H9 (cell line): ENCODE measurements at places on chromosomes 1 and 21. TPM values are rescaled to one million over a fixed set of nuclear protein-coding genes. Genes with fewer than 3 reads are reported as not detected.

The OR2L3 gene
- total RNA-seq: not detected in 2 replicates

The SV2A gene
- 42.4 and 44.4 TPM in 2 replicates for total RNA-seq

The POFUT2 gene
- 32.1 and 34.8 TPM in 2 replicates for total RNA-seq

The VHLL gene
- total RNA-seq: not detected in 2 replicates

The PAPPA2 gene
- total RNA-seq: 0.75 and 0.81 TPM in 2 replicates

The LCE1F gene
- not detected in 2 replicates for total RNA-seq

The TEX38 gene
- not detected in 2 replicates for total RNA-seq

The S100A3 gene
- not detected in 2 replicates for total RNA-seq

DNA sequence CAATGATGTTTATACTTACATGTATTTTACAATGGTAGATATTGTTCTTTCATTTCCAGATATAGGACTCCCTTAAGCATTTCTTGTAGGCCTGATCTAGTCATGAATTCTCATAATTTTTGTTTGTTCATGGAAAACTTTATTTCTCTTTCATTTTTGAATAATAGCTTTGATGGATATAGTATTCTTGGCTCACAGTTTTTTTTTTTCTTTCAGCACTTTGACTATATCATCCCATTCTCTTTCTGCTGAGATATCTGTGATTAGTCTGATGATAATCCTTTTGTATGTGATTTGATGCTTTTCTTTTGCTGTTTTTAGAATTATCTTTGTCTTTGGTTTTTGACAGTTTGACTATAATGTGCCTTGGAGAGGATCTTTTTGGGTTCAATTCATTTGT lies 24.1 kb upstream of the CHODL start:
- H3K27me3 ChIP-seq: no peaks in the 10 kb centered on the region
- no peak overlapping the region for H3K27ac ChIP-seq
- no peaks in the 10 kb centered on the region; the same call in 1 of the 2 replicates for H3K4me1 ChIP-seq
- DNase-seq: no peak

DNA sequence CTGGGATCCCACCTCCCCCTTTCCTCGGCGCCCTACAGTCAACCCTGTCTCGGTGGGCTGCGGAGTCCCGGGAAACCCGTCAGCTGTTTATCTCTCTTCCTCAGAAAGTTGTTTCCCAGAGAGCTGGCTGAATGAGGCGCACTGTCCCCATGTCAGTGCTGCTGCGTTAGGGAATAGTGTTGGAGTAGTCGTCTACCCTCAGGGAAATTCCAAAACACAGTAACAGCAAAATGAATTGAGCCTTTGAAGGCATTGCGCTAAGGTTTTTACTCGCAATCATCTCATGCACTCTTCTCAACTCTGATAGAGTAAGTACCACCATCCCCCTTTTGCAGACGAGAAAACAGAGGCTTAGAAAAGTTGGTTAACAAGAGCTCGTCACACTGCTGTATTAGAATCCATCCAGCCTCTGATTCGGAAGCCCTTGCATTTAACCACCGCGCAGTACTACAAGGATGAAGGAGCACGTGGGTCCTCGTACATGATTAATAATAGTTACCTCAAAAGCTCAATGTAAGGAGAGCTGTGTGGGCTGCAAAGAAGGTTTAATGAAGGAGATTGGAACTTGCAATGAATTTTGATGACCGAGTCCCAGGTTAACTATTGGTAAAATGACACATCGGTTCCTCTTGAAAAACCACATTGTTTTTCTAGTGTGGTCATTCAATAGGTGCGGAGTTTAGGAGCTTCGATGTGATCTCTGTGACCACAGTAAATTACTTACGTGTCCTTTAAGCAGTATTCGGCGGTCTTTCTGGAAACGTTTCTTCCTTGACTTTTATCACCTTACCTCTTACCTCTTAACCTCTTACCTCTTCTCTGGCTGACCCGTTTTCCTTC lies 788 bp upstream of the EDEM3 start:
- H3K36me3 ChIP-seq: no peaks in the 10 kb centered on the region
- H3K4me3 ChIP-seq: peak overlapping the region; percentile 90
- H3K27ac ChIP-seq: no peak overlapping the region

DNA sequence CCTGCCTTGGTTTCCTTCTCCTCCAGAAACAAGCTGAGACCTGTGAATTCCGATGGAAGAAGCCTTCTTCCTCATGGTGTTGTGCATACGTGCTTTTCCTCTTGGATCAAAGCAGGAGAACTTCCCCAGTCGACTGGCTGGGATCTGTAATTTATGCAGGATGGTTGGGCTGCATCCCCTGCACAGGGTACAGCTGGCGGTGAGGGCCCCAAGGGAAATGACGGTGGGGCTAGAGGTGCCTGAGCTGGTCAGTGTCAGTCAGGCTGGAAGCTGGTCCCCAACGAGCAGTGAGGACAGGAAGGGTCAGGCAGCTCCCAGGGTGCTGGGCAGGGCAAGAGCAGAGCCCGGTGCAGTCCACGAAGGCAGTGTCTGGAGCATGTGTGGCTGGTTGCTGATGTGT lies 106.7 kb downstream of the CNIH3 start:
- H3K36me3 ChIP-seq: no peaks in the 10 kb centered on the region
- H3K4me3 ChIP-seq: no peak overlapping the region
- no peak for DNase-seq
- H3K27ac ChIP-seq: no peak overlapping the region

DNA sequence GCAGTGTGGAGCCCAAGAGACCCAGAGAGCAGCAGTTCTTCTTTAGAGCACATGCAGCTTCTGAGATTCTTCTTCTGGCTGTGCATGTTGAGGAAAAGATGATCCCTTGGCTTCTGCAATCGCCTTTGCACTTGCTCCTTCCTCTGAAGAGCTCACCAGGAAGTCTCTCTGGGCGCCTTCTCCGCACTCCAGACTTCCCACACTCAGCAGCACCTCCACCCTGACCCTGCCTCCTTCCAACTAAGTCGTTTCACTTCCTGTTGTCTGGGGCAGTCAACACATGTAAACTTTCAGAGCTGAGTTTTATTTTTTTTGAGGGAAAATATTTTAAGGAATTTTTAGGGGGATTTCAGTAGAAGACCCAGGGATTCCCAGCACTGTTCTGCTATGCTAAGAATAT lies 73.4 kb upstream of the F3 start:
- peaks cover 5% of the 10 kb centered on the region for H3K36me3 ChIP-seq
- H3K4me1 ChIP-seq: peaks cover 2% of the 10 kb centered on the region; the same call in 1 of the 2 replicates
- no peaks in the 10 kb centered on the region for H3K27me3 ChIP-seq
- DNase-seq: no peak

DNA sequence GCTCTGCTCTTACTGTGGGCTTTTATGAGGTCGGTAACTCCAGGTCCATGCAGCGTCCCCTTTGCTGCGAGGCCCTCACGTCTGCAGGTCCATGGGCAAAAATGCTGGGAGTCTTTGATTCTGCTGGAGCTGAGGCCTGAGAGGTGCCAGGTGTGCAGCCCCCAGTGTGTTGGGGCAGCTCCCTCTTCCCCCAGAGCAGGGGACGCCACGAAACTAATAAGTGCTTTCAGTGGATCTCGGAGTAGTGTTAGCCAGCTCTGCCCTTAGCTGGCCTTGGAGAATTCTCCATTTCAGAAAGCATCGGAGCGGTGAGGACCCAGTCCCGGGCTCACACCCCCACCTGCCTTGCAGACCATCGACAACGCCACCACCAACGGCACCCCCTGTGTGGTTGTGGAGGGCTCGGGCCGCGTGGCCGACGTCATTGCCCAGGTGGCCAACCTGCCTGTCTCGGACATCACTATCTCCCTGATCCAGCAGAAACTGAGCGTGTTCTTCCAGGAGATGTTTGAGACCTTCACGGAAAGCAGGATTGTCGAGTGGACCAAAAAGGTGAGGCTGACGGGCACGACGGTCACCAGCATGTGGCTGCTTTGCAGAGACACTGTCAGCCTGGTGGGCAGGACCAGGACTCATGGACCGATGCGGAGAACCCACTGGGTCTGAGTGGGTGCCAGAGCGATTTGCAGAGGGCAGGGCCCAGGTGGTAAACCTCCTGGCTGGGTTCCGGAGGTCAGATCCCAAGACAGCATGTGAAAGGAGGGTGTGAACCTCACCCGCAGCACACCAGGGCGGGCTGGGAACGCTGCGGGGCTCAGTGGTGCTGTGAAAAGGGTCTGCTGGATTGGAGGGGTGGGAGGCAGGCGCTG lies 25.5 kb downstream of the TRPM2 start:
- no peak overlapping the region for H3K27ac ChIP-seq
- H3K27me3 ChIP-seq: no peaks in the 10 kb centered on the region
- no peak for DNase-seq

DNA sequence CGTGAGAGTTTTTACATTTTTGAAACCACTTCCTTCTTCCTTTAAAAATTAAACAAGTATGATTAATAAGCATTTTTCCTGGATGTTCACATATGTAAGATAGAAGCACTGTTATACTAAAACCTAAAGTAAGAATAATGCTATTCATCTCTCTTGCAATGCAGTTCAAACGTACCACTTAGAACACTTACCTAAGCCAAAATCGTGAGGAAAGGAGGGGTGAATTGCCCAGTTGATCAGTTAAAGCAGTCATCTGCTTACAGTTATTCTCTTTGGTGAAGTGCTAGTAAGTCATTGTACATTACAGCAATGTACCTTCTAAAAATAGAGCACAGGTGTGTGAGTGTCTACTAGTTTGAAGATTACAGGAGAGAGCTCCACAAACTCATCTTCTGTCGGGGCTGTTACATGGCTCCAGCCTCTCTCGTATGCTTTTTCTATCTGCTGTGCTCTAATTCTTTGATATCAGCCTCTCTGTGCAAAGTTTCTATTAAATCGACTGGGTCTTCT lies 3.4 kb downstream of the NCAM2 start:
- no peak overlapping the region for H3K27ac ChIP-seq
- no peaks in the 10 kb centered on the region for H3K36me3 ChIP-seq
- no peak overlapping the region for H3K4me3 ChIP-seq

- no peak overlapping the region for H3K4me3 ChIP-seq
- H3K27me3 ChIP-seq: no peaks in the 10 kb centered on the region; the same call in 1 of the 2 replicates
- H3K27ac ChIP-seq: no peak overlapping the region
- no peak for DNase-seq
- no peaks in the 10 kb centered on the region for H3K36me3 ChIP-seq
Observed at GRCh38 chr1:47491341-47491753, 53.5 kb downstream of the FOXD2 start.

GRCh38 chr21:29413683-29414082 lies 115.0 kb downstream of the BACH1 start:
- no peaks in the 10 kb centered on the region; the same call in 1 of the 3 replicates for H3K36me3 ChIP-seq
- no peak overlapping the region for H3K4me3 ChIP-seq

GRCh38 chr21:38712071-38712470 lies 93.7 kb upstream of the ETS2 start:
- H3K27ac ChIP-seq: no peak overlapping the region
- peak; percentile 78 for DNase-seq
- H3K36me3 ChIP-seq: peaks cover 7% of the 10 kb centered on the region; the same call in 2 of the 3 replicates
- no peaks in the 10 kb centered on the region for H3K27me3 ChIP-seq
- H3K4me3 ChIP-seq: no peak overlapping the region
- H3K4me1 ChIP-seq: no peaks in the 10 kb centered on the region

GRCh38 chr1:6911021-6911941 lies 126.0 kb downstream of the CAMTA1 start:
- H3K27me3 ChIP-seq: no peaks in the 10 kb centered on the region
- peaks cover 10% of the 10 kb centered on the region; the same call in 1 of the 2 replicates for H3K4me1 ChIP-seq
- peak; percentile 23 for DNase-seq
- no peak overlapping the region for H3K4me3 ChIP-seq
- no peak overlapping the region for H3K27ac ChIP-seq
- H3K36me3 ChIP-seq: peaks cover 7% of the 10 kb centered on the region

DNA sequence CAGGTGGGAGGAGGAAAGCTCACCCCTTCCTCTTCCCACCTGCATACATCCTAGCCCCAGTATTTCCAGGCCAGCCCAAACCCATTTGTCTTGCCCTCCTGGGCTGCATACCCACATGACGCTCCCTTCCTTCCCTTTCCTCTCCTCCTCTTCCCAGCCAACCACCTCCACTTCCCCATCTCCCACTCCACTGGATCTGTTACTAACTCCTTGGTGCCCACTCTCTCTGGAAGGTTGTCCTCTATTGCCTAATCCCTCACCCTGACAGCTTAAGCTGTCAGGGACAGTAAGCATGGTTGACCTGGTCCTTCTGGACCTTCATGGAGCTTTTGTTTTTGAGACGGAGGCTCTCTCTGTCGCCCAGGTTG lies 23.0 kb upstream of the SYNC start:
- H3K4me3 ChIP-seq: no peak overlapping the region
- H3K27ac ChIP-seq: no peak overlapping the region
- no peaks in the 10 kb centered on the region; the same call in 1 of the 2 replicates for H3K4me1 ChIP-seq
- H3K36me3 ChIP-seq: no peaks in the 10 kb centered on the region
- DNase-seq: no peak

DNA sequence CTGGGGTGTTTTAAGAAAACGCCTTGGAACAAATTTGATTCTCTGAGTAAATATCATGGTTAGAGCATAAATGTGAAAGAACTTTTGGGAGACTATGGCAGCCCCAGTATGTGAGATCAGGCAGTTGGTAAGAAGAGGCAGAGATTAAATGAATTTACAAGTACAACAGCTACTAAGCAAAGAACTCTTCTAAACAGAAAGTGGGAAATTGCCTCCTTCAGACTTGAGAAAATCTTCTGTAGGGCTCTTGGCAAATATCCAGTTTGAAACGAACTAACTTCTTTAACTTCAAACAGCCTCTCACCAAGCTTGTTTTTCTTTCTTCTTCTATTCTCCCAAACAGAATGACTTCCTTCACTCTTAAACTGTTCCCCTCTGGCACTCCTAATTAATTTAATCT lies 337.7 kb downstream of the SIPA1L2 start:
- H3K27ac ChIP-seq: no peak overlapping the region
- no peaks in the 10 kb centered on the region for H3K4me1 ChIP-seq
- no peaks in the 10 kb centered on the region for H3K27me3 ChIP-seq
- no peak for DNase-seq

- no peaks in the 10 kb centered on the region for H3K36me3 ChIP-seq
- no peaks in the 10 kb centered on the region for H3K27me3 ChIP-seq
- DNase-seq: no peak
- H3K27ac ChIP-seq: no peak overlapping the region
- no peak overlapping the region for H3K4me3 ChIP-seq
Observed at GRCh38 chr1:60903591-60903990, 178.8 kb upstream of the NFIA start.

GRCh38 chr1:43901196-43901961 lies 32.2 kb upstream of the ARTN start:
- H3K36me3 ChIP-seq: peaks cover 2% of the 10 kb centered on the region; the same call in 2 of the 3 replicates
- H3K4me3 ChIP-seq: no peak overlapping the region
- no peaks in the 10 kb centered on the region for H3K27me3 ChIP-seq

- DNase-seq: no peak
- no peaks in the 10 kb centered on the region for H3K27me3 ChIP-seq
Observed at GRCh38 chr1:28123461-28123961, 35.1 kb upstream of the EYA3 start.

GRCh38 chr1:119387858-119388257 lies 19.3 kb downstream of the HAO2 start:
- peak; percentile 35 for DNase-seq
- peaks cover 7% of the 10 kb centered on the region; the same call in 1 of the 2 replicates for H3K4me1 ChIP-seq
- H3K27ac ChIP-seq: no peak overlapping the region
- H3K36me3 ChIP-seq: no peaks in the 10 kb centered on the region
- H3K4me3 ChIP-seq: no peak overlapping the region

GRCh38 chr1:83546874-83547273 lies 452.1 kb downstream of the TTLL7 start:
- H3K27me3 ChIP-seq: no peaks in the 10 kb centered on the region
- no peak overlapping the region for H3K27ac ChIP-seq
- H3K4me3 ChIP-seq: no peak overlapping the region
- H3K4me1 ChIP-seq: no peaks in the 10 kb centered on the region; the same call in 1 of the 2 replicates
- H3K36me3 ChIP-seq: no peaks in the 10 kb centered on the region
- DNase-seq: no peak

GRCh38 chr1:26359981-26360806 lies 6.3 kb upstream of the CRYBG2 start:
- no peak overlapping the region for H3K27ac ChIP-seq
- DNase-seq: peak; percentile 87
- H3K27me3 ChIP-seq: no peaks in the 10 kb centered on the region; the same call in 1 of the 2 replicates
- H3K4me1 ChIP-seq: peaks cover 3% of the 10 kb centered on the region
- no peaks in the 10 kb centered on the region for H3K36me3 ChIP-seq
